ENCODE measurements at places on chromosomes 3 and 15. TPM values are rescaled to one million over a fixed set of nuclear protein-coding genes. Genes with fewer than 3 reads are reported as not detected.

GRCh38 chr3:105853801-105854432 is 14.9 kb downstream of the CBLB start:
- H3K27ac ChIP-seq, result no peak overlapping the region
- H3K4me3 ChIP-seq, result no peak overlapping the region
- no peaks in the 10 kb centered on the region for H3K4me1 ChIP-seq
- no peaks in the 10 kb centered on the region for H3K27me3 ChIP-seq

- no peaks in the 10 kb centered on the region for H3K36me3 ChIP-seq
- peak overlapping the region; percentile 83 for H3K4me3 ChIP-seq
- ATAC-seq, result no peak
- H3K27ac ChIP-seq, result peak overlapping the region; percentile 94
- peaks cover 50% of the 10 kb centered on the region for H3K4me1 ChIP-seq
Measured at GRCh38 chr3:88150806-88151205, 1.0 kb downstream of the C3orf38 start.

- no peaks in the 10 kb centered on the region for H3K27me3 ChIP-seq
- H3K4me3 ChIP-seq, result no peak overlapping the region
- peak; percentile 59 for ATAC-seq
- H3K4me1 ChIP-seq, result peaks cover 36% of the 10 kb centered on the region
Measured at GRCh38 chr3:123773681-123774431, 110.3 kb downstream of the MYLK start.

DNA sequence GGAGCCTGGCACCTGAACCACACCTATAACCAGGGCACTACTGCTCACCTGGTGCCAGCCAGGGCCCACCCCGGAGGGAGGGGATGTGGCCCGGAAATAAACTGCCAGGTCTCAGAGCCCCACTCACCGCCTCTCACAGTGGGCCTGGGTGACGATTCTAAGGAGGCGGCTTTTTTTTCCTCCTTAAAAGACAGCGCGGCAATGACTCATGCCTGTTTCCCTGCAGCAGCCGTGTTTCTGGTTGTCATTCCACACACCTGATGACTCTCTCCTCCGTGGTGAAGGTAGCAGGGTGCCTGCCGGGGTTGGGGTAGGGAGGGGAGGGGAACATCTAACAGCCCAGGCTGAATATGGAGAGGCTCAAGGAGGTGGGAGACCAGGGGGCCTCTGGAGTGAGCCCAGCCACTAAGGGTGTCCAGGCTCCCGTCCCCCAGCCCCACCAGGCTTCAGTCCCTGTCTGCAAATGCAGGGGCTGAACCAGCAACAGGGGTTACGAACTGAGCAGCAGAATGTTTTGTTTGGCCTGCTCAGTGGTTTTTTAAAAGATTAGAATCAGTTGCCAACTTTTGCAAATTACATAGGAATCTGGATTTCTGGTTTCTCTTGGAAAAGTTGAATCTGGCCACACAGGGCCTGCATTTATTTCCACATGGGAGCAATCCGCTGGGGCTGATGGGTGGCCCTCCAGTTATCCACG is 127.3 kb upstream of the LINGO1 start:
- H3K4me1 ChIP-seq, result no peaks in the 10 kb centered on the region
- H3K27me3 ChIP-seq, result peaks cover 54% of the 10 kb centered on the region
- no peak overlapping the region for H3K4me3 ChIP-seq
- no peaks in the 10 kb centered on the region for H3K36me3 ChIP-seq
- ATAC-seq, result no peak

GRCh38 chr3:63864008-63864964 is 619 bp downstream of the ATXN7 start:
- peaks cover 33% of the 10 kb centered on the region for H3K4me1 ChIP-seq
- no peaks in the 10 kb centered on the region for H3K27me3 ChIP-seq
- no peaks in the 10 kb centered on the region for H3K36me3 ChIP-seq

- H3K27ac ChIP-seq, result no peak overlapping the region
- H3K4me1 ChIP-seq, result peaks cover 3% of the 10 kb centered on the region
- no peak overlapping the region for H3K4me3 ChIP-seq
- no peaks in the 10 kb centered on the region for H3K27me3 ChIP-seq
- H3K36me3 ChIP-seq, result no peaks in the 10 kb centered on the region
Measured at GRCh38 chr3:148723631-148724030, 25.9 kb downstream of the AGTR1 start.

DNA sequence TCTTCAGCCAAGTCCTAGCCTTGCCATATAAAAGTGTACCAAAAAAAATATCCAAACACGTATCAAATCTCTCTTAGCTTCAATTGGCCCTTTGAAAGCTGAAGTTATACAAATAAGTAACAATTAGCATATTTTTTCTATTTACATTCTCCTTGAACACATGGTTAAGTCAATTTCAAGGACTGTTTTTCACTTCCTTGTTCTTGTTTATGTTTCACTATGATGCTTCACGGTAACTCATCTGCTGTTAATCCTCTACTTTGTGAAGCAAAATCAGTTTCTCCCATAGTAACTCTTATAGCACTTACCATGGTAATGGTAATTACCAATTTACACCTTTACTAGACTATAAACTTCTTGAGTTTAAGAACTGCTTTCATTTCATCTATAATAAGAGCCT is 10.6 kb upstream of the SPRED1 start:
- no peak overlapping the region for H3K27ac ChIP-seq
- no peaks in the 10 kb centered on the region for H3K4me1 ChIP-seq
- ATAC-seq, result no peak
- no peak overlapping the region for H3K4me3 ChIP-seq
- no peaks in the 10 kb centered on the region for H3K36me3 ChIP-seq

GRCh38 chr3:177364236-177364635 is 167.0 kb upstream of the TBL1XR1 start:
- H3K36me3 ChIP-seq, result no peaks in the 10 kb centered on the region
- no peak for ATAC-seq
- H3K4me3 ChIP-seq, result no peak overlapping the region
- H3K27me3 ChIP-seq, result no peaks in the 10 kb centered on the region
- peaks cover 26% of the 10 kb centered on the region for H3K4me1 ChIP-seq
- no peak overlapping the region for H3K27ac ChIP-seq

- no peaks in the 10 kb centered on the region for H3K4me1 ChIP-seq
- H3K4me3 ChIP-seq, result no peak overlapping the region
Measured at GRCh38 chr3:60856257-60857046, 394.8 kb downstream of the FHIT start.

DNA sequence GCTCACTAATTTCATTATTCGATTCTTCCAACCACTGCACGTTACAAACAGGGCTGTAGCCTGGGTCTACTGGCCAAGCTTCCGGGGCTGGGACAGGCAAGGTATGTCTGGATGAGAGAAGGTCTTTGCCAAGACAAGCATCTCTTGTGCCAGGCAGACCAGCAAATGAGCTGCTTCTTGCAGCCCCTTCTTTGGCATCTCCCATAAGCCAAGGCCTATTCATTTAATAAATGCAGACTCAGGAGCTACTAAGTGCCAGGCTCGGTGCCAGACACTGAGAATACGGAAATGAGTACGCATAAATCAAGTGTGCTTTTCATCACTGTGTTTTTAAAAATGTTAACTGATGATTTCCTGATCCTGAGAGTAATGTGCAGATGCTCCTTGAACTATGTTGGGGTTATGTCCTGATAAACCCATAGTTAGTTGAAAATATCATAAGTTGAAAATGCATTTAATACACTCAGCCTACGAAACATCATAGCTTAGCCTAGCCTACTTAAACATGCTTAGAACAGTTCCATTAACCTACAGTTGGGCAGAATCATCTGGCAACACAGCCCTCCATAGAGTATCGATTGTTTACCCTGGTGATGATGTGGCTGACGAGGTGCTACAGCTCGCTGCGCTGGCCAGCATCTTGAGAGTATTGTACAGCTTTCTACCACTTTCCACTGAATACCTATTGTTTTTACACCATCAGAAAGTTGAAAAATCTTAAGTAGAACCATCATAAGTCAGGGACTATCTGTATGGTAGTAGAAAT is 135.0 kb upstream of the CTDSPL start:
- H3K36me3 ChIP-seq, result no peaks in the 10 kb centered on the region
- no peaks in the 10 kb centered on the region for H3K4me1 ChIP-seq
- no peak overlapping the region for H3K27ac ChIP-seq
- H3K27me3 ChIP-seq, result no peaks in the 10 kb centered on the region
- no peak for ATAC-seq

DNA sequence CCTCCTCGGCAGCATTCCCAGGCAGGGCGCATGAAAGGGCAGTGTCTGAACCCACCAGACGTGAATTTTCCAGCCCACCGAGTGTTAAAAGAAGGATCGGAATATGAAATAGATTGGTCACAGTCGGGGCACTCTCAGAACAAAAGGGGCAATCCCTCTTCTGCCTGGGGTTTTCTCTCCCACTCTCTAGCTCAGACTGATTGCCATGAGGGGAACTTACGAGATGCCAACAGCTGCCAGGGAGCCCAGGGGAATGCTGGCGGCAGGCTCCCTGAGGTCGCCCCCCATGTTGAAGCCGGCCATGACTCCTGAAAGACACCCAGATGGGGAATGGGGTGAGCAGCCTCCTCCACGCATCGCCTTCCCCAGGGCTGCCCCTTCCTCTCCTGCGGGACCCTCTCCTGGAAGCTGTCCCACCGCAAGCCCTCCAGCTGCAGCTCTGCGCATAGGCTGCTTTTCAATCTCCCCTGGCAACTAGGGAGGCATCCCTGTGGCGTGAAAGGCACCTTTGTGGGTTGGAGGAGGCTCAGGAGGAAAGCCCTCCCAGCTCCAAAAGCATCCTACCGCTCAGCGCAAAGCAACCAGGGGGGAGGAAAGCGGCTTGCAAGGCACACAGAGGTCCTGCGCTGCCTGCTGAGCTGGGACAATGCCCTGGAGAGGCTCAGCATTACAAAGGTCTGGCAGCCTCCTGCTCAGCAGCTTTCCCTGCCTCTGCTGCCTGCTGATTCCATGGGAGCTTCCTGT is 64.8 kb upstream of the HEG1 start:
- no peaks in the 10 kb centered on the region for H3K36me3 ChIP-seq
- no peak overlapping the region for H3K27ac ChIP-seq
- no peak for ATAC-seq
- peaks cover 24% of the 10 kb centered on the region for H3K4me1 ChIP-seq
- H3K27me3 ChIP-seq, result no peaks in the 10 kb centered on the region

GRCh38 chr3:131218196-131218595 is 163.4 kb upstream of the NUDT16 start:
- H3K36me3 ChIP-seq, result no peaks in the 10 kb centered on the region
- no peaks in the 10 kb centered on the region for H3K4me1 ChIP-seq
- H3K27me3 ChIP-seq, result no peaks in the 10 kb centered on the region
- H3K4me3 ChIP-seq, result no peak overlapping the region
- ATAC-seq, result no peak

DNA sequence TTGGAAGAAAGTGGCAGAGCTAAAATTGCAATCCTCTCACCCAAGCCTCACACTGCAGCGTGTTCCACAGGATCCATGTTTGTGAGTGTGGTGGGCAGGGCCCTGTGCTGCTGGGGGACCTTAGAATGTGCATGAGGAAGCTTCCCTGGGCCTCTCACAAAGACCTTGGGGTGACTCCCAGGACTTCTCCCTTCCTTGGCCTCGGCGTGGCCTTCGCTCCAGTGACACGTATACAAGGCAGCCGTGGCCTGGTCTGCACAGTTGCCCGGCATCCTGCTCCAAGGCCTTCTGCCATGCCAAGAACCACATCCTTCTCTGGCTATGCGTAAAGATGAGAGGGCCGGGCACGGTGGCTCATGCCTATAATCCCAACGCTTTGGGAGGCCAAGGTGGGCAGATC is 196.4 kb downstream of the UACA start:
- no peak overlapping the region for H3K27ac ChIP-seq
- H3K36me3 ChIP-seq, result no peaks in the 10 kb centered on the region
- H3K27me3 ChIP-seq, result peaks cover 16% of the 10 kb centered on the region
- ATAC-seq, result no peak
- H3K4me1 ChIP-seq, result no peaks in the 10 kb centered on the region

DMXL2 gene
- 111 TPM for total RNA-seq

CCDC13 gene
- 6.9 TPM for total RNA-seq

ITIH3 gene
- 9.7 TPM for total RNA-seq

CPLX3 gene
- not detected for total RNA-seq

RFTN1 gene
- total RNA-seq, result 30.6 TPM

TRPM1 gene
- not detected for total RNA-seq

PAK2 gene
- 68.6 TPM for total RNA-seq

CISH gene
- total RNA-seq, result 0.99 TPM
